ENCODE measurements at places on chromosomes 3 and 15.

DNA sequence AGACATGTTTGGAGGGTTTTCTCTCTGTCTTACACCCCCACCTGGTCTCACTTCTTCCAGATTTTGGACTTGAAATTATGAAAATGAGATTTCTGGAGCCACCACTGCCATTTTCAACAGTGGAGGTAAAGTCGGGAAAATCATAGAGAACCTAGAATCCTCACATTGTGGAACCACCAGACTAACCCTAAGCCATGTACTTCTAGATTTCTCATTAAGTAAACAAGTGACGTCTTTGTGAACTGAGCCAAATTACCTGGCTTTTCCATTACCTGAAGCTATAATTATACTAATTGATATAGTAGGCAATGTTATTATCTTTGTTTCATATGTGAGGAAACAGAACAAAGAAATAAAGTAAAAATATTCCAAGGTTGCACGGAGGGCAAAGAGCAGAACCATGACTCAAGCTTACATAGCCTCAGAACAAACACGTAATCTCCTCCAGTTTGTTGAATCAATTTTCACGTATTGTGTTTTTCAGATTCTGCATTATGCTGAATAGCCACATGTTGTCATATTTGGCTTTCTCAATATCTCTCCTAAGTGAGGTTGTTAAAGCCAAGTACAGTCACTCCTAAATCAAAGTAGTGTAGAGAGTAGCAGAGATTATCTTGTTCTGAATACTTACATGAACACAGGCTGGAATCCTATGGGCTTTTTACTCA, 101.3 kb upstream of the CMC1 start:
- no peak for DNase-seq

- DNase-seq, result no peak
Observed at GRCh38 chr3:5489536-5489935, 302.0 kb downstream of the EDEM1 start.

DNA sequence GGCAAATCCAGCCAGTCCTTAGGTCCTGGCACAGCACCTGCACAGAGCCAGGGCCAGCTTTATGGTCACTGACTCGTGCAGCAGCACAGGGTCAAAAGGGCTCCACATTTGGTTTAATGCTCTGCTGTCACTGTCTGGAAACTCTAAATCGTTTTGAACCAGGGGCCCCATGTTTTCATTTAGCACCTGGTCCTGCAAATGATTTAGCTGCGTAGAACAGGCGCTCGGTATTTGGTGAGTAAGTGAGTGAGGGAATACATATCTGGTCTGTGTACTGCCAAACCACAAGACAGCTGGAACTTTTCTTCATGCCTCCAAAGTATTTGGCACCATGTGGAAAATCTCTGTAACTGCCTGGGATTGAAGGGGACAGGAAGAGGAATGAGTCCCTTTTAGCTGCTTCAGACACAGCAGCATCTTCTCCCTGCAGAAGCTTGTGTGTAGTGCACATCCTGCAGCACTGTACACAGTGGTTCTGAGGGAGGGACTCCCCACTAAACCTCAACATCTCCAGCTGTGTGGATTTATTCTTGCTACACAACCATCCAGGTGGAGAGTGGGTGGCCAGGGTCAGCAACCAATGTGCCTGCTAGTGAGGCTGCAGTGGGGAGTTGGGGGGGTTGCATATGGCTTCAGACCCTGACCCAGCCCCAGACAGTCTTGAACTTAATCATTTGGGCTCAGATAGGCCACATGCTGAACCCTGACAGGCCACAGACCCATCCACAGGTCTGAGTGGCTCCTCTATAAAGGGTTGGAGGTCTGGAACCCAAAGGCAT, 1.1 kb downstream of the SH2D7 start:
- DNase-seq, result no peak

- no peak for DNase-seq
Observed at GRCh38 chr3:81744366-81744765, 17.1 kb downstream of the GBE1 start.

- no peak for DNase-seq
Observed at GRCh38 chr3:123712077-123712860, 127.4 kb upstream of the HACD2 start.

- no peak for DNase-seq
Observed at GRCh38 chr3:152458376-152459117, 189.8 kb downstream of the MBNL1 start.

- no peak for DNase-seq
Observed at GRCh38 chr3:194032828-194033435, 103.0 kb upstream of the HES1 start.

GRCh38 chr15:45347989-45348388, 30.4 kb downstream of the GATM start:
- no peak for DNase-seq

GRCh38 chr15:90062023-90062442, 40.2 kb downstream of the IDH2 start:
- no peak for DNase-seq

- DNase-seq, result no peak
Observed at GRCh38 chr15:81514725-81515124, 140.7 kb upstream of the TMC3 start.

Measured in cardiac septum (tissue), 1 donor.